ENCODE measurements at places on chromosomes 1 and 21.

- no peak for DNase-seq
These were observed 211.8 kb downstream of the TOMM20 start for GRCh38 chr1:234916840-234917239.

- DNase-seq: no peak
These were observed 323.6 kb downstream of the MRPL39 start for GRCh38 chr21:25283720-25284119.

GRCh38 chr1:178521241-178521640 lies 8.3 kb downstream of the TEX35 start:
- DNase-seq: no peak

DNA sequence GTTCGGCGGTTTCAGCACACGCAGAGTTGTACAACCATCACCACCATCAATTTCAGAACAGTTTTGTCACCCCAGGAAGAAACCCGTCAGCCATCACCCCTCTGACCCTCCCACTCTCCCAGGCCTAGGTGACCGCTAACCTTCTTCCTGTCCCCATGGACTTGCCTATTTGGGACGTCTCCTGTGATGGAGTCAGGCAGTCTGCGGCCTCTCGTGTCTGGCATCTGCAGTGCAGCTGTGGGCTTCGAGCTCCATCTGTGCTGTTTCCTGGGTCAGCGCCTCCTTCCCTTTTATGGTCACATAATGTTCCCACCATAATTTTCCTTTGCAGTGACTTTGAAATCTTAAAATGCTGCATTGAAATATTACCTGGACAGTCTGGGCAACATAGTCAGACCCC lies 24.4 kb downstream of the SLC45A1 start:
- no peak for DNase-seq

GRCh38 chr1:43327549-43328292 lies 9.9 kb upstream of the MPL start:
- DNase-seq: no peak

All from islet precursor cell (in vitro differentiated cells).